ENCODE measurements at places on chromosomes 4 and X.

- DNase-seq: no peak
Observed at GRCh38 chrX:13828392-13828791, 11.5 kb upstream of the GPM6B start.

GRCh38 chrX:54640736-54641135 lies 110.7 kb downstream of the GNL3L start:
- no peak for DNase-seq

- no peak for DNase-seq
Observed at GRCh38 chrX:54288277-54288676, 69.6 kb downstream of the WNK3 start.

- DNase-seq: no peak
Observed at GRCh38 chr4:82761229-82761628, 37.4 kb downstream of the SCD5 start.

DNA sequence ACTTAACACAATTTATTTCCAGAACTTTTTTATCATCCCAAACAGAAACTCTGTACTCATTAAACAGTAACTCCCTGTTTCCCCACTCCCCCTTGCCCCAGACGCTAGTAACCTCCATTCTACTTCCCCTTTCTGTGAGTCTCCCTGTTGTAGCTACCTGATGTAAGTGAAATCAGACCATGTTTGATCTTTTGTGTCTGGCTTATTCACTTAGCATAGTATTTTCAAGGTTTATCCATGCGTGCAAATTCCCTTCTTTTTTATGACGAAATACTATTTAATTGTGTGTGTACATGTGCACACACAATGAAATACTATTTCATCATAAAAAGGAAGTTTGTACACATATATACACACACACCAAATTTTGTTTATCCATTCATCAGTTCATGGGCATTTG lies 5.2 kb downstream of the PKD2 start:
- no peak for DNase-seq
